ENCODE measurements at places on chromosomes 2 and 18. TPM values are rescaled to one million over a fixed set of nuclear protein-coding genes. Genes with fewer than 3 reads are reported as not detected.

MLPH gene
- not detected for total RNA-seq

PREPL gene
- 37.0 TPM for total RNA-seq

STK39 gene
- total RNA-seq, result 27.7 TPM

NEB gene
- 0.02 TPM for total RNA-seq

PID1 gene
- not detected for total RNA-seq

CMPK2 gene
- total RNA-seq, result 0.61 TPM

OR6B3 gene
- not detected for total RNA-seq

HOXD8 gene
- not detected for total RNA-seq

RAB1A gene
- total RNA-seq, result 85.8 TPM

SP5 gene
- not detected for total RNA-seq

DSC2 gene
- not detected for total RNA-seq

RPRM gene
- total RNA-seq, result not detected

ALS2 gene
- 16.5 TPM for total RNA-seq

RAPGEF4 gene
- total RNA-seq, result not detected

PPP4R3B gene
- total RNA-seq, result 74.2 TPM

ZBTB7C gene
- total RNA-seq, result 0.06 TPM

DPP4 gene
- 25.2 TPM for total RNA-seq

ORC4 gene
- total RNA-seq, result 32.0 TPM

CDH2 gene
- total RNA-seq, result 0.17 TPM

WNT10A gene
- total RNA-seq, result 1.1 TPM

DUSP19 gene
- 3.6 TPM for total RNA-seq

INO80C gene
- 29.3 TPM for total RNA-seq

MREG gene
- 23.8 TPM for total RNA-seq

DSEL gene
- 0.19 TPM for total RNA-seq

CHST9 gene
- not detected for total RNA-seq

C18orf63 gene
- total RNA-seq, result not detected

PASK gene
- 73.6 TPM for total RNA-seq

SIX2 gene
- not detected for total RNA-seq

ASB18 gene
- total RNA-seq, result not detected

SF3B1 gene
- 218 TPM for total RNA-seq

GBX2 gene
- not detected for total RNA-seq

ZSCAN30 gene
- total RNA-seq, result 11.3 TPM

PJVK gene
- 1.5 TPM for total RNA-seq

HOXD12 gene
- not detected for total RNA-seq

TNS1 gene
- total RNA-seq, result 0.15 TPM

DLX1 gene
- total RNA-seq, result not detected

IL1RN gene
- total RNA-seq, result 0.78 TPM

UGT1A8 gene
- not detected for total RNA-seq

KCNG2 gene
- total RNA-seq, result not detected

TMEM247 gene
- total RNA-seq, result not detected

DSG3 gene
- not detected for total RNA-seq

RFX8 gene
- not detected for total RNA-seq

SKOR2 gene
- total RNA-seq, result not detected

MCEE gene
- total RNA-seq, result 13.7 TPM

TDRD15 gene
- not detected for total RNA-seq

AMMECR1L gene
- total RNA-seq, result 22.1 TPM

FZD7 gene
- total RNA-seq, result 0.46 TPM

EDAR gene
- 0.04 TPM for total RNA-seq

GPR35 gene
- 13.3 TPM for total RNA-seq

DCDC2C gene
- total RNA-seq, result not detected

SDC1 gene
- total RNA-seq, result 0.13 TPM

ANKRD30B gene
- total RNA-seq, result not detected

TUBA3E gene
- not detected for total RNA-seq

RNF149 gene
- 45.9 TPM for total RNA-seq

TRAPPC12 gene
- 66.6 TPM for total RNA-seq

CIB4 gene
- not detected for total RNA-seq

MAP3K2 gene
- 49.5 TPM for total RNA-seq

BOLL gene
- not detected for total RNA-seq

GLI2 gene
- not detected for total RNA-seq
